ENCODE measurements at places on chromosomes 7 and 10. TPM values are rescaled to one million over a fixed set of nuclear protein-coding genes. Genes with fewer than 3 reads are reported as not detected.

Gene NAT16
- total RNA-seq, result not detected

Gene UBE2H
- 98.3 TPM for total RNA-seq

Gene SPDYE5
- total RNA-seq, result not detected

- no peak for ATAC-seq
Measured at GRCh38 chr10:104580321-104580720, 60.8 kb upstream of the SORCS3 start.
